ENCODE measurements at places on chromosomes 7 and 10.

DNA sequence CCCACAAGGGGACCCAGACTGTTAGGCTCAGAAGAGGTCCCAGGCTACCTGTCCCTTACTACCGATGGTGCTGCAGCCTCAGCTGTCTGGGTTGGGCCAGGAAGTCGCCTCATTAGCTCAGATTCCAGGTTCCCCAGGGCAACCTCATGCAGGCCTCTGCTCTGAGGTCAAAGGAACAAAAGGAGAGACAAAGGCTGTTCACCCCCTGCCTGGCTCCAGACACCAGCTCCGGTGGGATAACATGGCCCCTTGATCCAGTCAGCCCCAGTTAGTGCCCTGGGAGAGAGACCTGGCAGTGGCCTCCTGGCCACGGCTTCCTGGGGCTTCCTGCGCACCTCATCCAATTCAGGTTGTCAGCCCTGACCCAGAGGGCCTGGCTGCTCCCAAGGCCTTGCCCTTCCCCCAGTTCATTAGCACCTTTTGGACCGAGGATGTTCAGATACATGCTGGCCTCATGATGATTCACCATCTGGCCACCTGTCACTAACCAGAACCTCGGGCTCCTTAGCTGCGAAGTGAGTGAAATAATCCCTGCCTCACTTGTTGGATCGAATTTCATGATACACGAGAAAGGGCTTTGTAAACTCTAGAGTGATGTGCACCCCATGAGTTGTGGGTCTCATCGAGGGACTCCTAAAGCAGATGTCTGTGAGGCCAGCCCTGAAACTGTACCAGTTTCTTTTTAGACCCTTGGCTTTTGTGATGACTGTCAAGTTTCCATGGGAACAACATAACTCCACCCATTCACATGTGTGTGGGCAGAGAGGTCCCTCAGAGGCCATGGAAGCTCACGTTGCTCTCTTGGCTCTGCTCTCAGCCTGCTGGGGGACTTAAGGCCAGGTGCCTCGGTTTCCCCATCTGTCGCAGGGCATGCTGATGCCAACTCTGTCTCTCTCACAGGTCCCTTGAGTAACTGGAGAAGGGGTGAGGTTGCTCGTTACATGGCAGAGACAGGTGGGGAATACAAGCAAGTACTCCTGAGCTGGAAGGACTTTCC, 79.5 kb upstream of the PCBD1 start:
- DNase-seq, result peak; percentile 59

DNA sequence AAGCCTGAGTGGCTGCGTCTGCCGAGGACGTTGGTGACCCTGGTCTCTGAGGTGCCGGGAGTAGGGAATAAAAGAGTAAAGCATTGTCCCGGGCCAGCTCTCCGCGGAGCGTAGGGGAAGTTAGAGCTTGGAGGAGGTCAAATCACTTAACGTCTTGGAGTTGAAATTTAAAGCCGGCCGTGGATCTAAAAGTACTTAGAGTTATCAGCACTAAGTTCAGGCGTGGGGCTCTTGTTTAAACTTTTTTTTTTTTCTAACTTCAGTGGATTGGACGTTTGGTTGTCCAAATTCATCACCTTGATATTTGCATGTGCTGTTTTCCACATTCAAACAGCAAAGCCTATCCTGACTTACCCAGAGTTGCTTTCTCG, 700 bp downstream of the NIPSNAP2 start:
- DNase-seq, result no peak

GRCh38 chr10:360653-361052, 225.4 kb downstream of the ZMYND11 start:
- DNase-seq, result no peak

- DNase-seq, result no peak
Measured at GRCh38 chr10:9733766-9734165, 1283.9 kb upstream of the CELF2 start.

DNA sequence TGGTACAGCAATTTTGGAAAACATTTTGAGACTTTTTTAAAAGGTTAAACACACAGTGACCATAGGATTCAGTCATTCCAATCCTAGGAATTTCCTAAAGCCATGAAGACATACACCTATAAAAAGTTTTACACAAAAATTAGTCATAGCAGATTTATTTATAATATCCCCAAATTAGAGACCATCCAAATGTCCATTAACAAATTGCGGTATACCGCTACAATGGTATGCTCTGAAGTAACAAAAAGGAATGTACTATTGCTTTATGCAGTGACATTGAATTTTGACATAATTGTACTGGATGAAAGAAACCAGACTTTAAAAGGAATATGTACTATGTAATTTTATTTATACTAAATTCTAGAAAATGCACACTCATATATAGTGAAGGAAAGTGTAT, 362.8 kb downstream of the HGF start:
- no peak for DNase-seq

GRCh38 chr10:909831-910230, 21.7 kb downstream of the LARP4B start:
- DNase-seq, result no peak

DNA sequence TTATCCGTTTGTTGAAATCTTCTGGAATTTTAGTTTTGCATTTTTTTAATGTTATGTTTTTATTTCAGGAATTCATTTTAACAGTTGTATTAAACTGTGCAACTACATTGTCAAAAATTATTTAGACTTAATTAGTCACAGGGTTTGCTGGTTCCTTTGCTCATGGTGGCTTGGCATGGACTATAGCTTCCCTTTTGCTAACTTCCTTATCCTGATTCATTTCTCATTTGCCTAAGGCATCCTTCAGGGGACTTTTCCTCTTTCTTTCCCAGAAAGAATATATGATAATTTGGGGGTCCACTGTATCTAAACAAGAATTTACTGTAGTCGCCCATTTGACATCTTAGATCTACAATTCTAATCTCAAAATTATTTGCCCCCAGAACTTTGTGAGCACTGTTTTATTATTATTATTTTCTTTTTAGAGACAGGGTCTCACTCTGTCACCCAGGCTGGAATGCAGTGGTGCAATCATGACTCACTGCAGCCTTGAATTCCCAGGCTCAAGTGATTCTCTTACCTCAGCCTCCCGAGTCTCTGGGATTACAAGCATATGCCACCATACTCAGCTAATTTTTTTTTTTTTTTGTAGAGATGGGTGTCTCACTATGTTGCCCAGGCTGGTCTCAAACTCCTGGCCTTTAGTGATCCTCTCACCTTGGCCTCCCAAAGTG, 13.9 kb downstream of the FIGNL1 start:
- DNase-seq, result no peak

GRCh38 chr7:101739775-101740398, 77.5 kb upstream of the CUX1 start:
- no peak for DNase-seq

- DNase-seq, result no peak
Measured at GRCh38 chr10:78579576-78579975, 489.2 kb upstream of the ZMIZ1 start.

DNA sequence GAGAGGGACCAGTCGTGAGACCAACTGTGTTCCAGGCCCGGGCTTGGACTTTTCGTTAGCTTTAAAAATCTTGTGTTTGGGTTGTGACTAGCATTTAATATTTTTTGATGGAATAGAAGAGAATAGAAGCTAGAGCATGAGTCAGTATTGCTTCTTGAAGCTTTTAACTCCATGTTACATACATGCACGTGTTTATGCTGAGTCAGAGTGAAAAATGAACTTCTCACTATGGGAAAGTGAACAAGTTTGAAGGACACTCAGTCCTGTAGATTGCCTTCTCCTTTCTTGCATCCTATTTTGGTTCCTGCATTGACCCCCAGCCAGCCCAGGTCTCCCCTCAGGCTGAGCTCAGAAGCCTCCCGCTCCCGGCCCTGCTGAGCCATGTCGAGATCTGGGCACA, 31.8 kb downstream of the GHRHR start:
- no peak for DNase-seq

DNA sequence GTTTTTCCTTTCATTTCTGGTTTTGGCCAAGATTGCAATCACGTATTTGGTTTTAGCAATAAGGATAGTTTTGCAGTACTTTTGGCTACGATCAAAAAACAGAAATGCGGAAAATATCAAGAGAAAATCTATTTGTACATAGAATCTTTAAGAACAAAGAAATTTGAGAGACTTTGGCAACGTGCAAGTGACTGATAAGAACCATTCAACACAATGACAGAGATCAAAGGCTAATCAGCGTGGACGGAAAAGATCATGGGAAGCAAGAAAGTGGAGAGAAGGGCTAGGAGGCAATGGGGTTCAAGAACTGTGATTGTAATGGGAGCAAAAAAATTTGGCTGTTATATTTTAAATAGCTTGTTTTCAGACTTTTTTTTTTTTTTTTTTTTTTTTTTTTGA, 16.2 kb upstream of the LRRN3 start:
- no peak for DNase-seq

- DNase-seq, result no peak
Measured at GRCh38 chr10:76881477-76882220, 756.0 kb downstream of the KCNMA1 start.

GRCh38 chr7:148699024-148699781, 500 bp downstream of the CUL1 start:
- peak; percentile 24 for DNase-seq

- no peak for DNase-seq
Measured at GRCh38 chr7:14687777-14688176, 214.8 kb downstream of the DGKB start.

- no peak for DNase-seq
Measured at GRCh38 chr7:4712281-4713182, 30.4 kb downstream of the FOXK1 start.

- no peak for DNase-seq
Measured at GRCh38 chr7:147096629-147097028, 980.0 kb downstream of the CNTNAP2 start.

GRCh38 chr7:50182759-50183158, 89.7 kb upstream of the ZPBP start:
- DNase-seq, result no peak

- no peak for DNase-seq
Measured at GRCh38 chr10:127563718-127564553, 14.8 kb downstream of the NPS start.

GRCh38 chr7:97094284-97094930, 23.1 kb upstream of the SDHAF3 start:
- no peak for DNase-seq

DNA sequence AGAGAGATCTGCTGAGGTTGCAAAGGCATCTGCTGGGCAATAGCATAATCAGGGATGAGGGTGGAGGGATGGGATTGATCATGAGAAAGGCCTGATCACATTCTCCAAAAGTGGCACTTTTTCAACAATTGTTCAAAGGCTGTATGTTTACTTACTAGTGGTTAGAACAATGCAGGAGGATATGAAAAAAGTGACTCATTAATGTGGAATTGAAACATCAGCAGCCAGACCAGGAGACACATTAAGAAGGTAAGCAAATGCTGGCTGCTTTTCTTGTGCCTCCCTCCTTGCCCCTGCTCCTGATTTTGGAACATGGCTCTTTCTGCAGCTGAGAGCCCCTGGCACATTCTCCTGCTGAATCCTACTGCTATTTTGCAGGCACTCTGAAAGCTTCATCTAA, 63.5 kb downstream of the FAM204A start:
- no peak for DNase-seq

- DNase-seq, result no peak
Measured at GRCh38 chr10:31314256-31315150, 4.5 kb upstream of the ZEB1 start.

GRCh38 chr10:86359111-86359510, 7.5 kb downstream of the GRID1 start:
- no peak for DNase-seq

GRCh38 chr7:159137906-159138305, 6.8 kb downstream of the VIPR2 start:
- no peak for DNase-seq

DNA sequence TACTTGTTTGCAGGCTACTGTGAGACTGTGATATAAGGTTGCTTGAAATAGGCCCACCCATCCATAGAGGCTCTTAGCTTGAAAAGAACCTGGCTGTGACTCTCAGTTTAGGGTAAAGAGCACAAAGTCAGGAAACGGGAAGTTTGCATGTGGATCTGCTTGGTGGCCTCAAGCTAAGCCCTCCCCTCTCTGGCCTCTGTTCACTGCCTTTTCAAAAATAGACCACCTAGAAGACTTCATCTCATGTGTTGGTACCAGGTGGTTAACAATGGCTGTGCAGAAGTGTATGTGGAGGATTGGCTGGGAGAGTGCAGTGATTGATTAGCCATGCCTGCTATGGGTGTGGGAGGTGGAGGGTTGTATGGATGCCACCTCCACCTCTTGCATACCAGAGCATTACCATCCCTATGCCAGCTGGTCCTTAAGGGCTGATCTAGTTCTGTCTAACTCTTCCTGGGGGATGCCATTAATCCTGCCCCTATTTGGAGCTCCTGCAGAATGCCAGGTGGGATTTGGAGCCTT, 122.0 kb downstream of the ZMIZ1 start:
- DNase-seq, result no peak

GRCh38 chr10:11080564-11080984, 62.9 kb downstream of the CELF2 start:
- no peak for DNase-seq

DNA sequence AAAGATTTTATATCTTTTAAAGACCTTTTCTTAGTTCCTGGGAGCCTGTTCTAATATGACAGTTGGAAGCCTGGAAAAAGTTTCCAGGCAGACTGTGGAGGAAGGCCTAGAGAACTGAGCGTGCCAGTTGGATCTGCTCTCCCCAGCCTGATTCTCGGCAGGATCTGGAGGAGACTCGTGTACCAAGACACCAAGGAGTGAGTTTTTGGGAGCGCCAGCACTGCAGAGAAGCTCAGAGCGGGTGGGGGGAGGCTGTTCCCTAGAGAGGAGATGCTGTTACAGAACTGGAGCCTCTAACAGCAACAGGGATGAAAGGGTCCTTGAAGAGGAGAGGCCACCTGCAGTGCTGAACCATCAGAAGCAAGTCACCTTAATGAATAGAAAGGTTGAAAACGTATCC, 52.9 kb downstream of the LYZL2 start:
- DNase-seq, result no peak

DNA sequence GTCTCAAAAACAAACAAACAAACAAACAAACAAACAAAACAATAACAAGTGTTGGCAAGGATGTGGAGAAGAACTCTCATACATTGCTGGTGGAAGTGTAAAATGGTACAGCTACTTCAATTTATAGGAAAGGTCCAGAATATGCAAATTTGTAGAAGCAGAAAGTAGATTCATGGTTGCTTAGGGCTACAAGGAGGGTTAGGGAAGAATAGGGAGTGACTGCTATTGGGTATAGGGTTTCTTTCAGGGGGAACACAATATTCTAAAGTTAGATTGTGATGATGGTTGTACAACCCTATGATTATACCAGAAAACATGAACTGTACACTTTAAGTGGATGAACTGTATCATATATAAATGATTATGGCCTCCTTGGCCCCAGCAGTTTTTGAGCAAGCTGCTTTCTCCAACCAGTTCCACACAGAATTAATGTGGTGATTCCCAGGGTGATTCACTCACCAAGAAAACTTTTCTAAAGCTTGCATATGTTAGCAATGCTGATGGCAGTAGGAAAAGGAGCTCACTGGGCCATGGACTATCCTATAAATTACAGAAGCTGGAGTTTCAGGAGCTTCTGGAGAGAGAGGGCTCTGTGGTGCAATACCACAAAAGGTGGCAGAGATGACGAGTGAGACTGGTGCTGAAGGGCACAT, 52.8 kb upstream of the KCNIP2 start:
- DNase-seq, result no peak
